ENCODE measurements at places on chromosomes 2 and 18.

DNA sequence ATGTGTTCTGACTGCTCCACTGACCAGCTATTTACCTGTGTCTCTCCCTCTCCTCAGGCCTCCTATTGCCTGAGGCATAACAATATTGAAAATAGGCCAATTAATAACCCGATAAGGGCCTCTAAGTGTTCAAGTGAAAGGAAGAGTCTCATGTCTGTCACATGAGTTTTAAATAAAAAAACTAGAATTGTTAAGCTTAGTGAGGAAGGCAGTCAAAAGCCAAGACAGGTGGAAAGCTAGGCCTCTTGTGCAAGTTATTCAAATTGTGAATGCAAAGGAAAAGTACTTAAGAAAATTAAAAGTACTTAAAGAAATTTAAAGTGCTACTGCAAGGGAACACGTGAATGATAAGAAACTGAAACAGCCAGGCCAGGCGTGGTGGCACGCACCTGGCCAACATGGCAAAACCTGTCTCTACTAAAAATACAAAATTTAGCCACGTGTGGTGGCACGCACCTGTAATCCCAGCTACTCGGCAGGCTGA lies 44.9 kb upstream of the TAF4B start:
- no peaks in the 10 kb centered on the region for H3K4me1 ChIP-seq
- no peak overlapping the region for H3K27ac ChIP-seq
- no peak for DNase-seq
- no peaks in the 10 kb centered on the region for H3K27me3 ChIP-seq
- H3K4me3 ChIP-seq: no peak overlapping the region
- no peaks in the 10 kb centered on the region for H3K36me3 ChIP-seq

GRCh38 chr18:35696307-35696706 lies 114.8 kb downstream of the GALNT1 start:
- no peaks in the 10 kb centered on the region for H3K27me3 ChIP-seq
- H3K27ac ChIP-seq: no peak overlapping the region
- no peak overlapping the region for H3K4me3 ChIP-seq
- no peaks in the 10 kb centered on the region for H3K36me3 ChIP-seq
- no peak for DNase-seq

- DNase-seq: no peak
- H3K27me3 ChIP-seq: no peaks in the 10 kb centered on the region
- no peak overlapping the region for H3K4me3 ChIP-seq
- H3K36me3 ChIP-seq: no peaks in the 10 kb centered on the region
Observed at GRCh38 chr2:100882645-100883613, 63.0 kb downstream of the NPAS2 start.

- no peak overlapping the region for H3K4me3 ChIP-seq
- H3K4me1 ChIP-seq: no peaks in the 10 kb centered on the region
- no peaks in the 10 kb centered on the region for H3K36me3 ChIP-seq
Observed at GRCh38 chr2:168135630-168136029, 111.8 kb downstream of the STK39 start.

DNA sequence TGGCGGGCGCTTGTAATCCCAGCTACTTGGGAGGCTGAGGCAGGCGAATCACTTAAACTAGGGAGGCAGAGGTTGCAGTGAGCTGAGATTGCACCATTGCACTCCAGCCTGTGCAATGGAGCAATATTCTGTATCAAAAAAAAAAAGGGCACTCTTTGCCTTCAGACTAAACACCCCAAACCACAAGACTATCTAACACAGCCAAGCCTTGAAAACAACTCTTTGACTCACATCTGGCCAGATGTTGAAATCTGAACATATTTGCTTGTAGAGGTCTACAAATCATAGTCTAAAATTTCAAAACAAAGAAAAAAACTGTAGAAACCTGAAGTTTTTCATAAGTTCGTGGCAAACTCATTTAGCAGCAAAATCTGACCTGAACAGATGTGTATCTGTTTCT lies 94.9 kb downstream of the FAM161A start:
- no peak overlapping the region for H3K27ac ChIP-seq
- no peak overlapping the region for H3K4me3 ChIP-seq
- H3K4me1 ChIP-seq: no peaks in the 10 kb centered on the region
- no peak for DNase-seq

DNA sequence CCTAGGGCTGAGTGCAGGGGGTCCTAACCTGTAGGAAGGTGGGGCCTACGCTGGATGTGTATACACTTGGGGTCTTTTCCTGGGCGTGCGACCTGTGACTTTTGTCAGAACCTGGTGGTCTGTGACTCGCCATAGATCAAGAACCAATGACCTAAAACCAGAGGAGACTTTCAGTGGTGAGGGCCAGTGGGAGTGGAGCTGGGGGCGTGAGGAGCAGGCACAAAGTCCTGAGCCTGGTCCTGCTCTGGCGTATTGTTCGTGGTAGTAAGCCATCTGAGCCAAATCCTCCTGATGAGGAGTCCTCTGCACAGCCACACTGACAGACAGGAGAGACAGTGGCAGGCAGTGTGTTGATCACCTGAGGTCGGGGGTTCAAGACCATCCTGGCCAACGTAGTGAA lies 8.9 kb downstream of the INPP4A start:
- H3K27me3 ChIP-seq: no peaks in the 10 kb centered on the region
- no peaks in the 10 kb centered on the region for H3K36me3 ChIP-seq
- 0 out of 2 replicates have a peak overlapping the region, but pooled peaks have one; percentile 19 for H3K27ac ChIP-seq
- DNase-seq: peak; percentile 39
- no peak overlapping the region for H3K4me3 ChIP-seq

GRCh38 chr18:3458378-3458777 lies 8.4 kb downstream of the TGIF1 start:
- 0 out of 2 replicates have a peak overlapping the region, but pooled peaks have one; percentile 9 for H3K27ac ChIP-seq
- peaks cover 11% of the 10 kb centered on the region for H3K4me1 ChIP-seq
- H3K36me3 ChIP-seq: peaks cover 47% of the 10 kb centered on the region

- peaks cover 34% of the 10 kb centered on the region for H3K36me3 ChIP-seq
- no peak overlapping the region for H3K4me3 ChIP-seq
- H3K4me1 ChIP-seq: no peaks in the 10 kb centered on the region
- DNase-seq: no peak
- H3K27me3 ChIP-seq: no peaks in the 10 kb centered on the region
- no peak overlapping the region for H3K27ac ChIP-seq
Observed at GRCh38 chr2:37146062-37146461, 10.7 kb downstream of the EIF2AK2 start.

GRCh38 chr18:70292628-70293027 lies 3.8 kb downstream of the SOCS6 start:
- no peaks in the 10 kb centered on the region for H3K36me3 ChIP-seq
- no peak for DNase-seq
- H3K4me3 ChIP-seq: no peak overlapping the region
- peaks cover 4% of the 10 kb centered on the region for H3K4me1 ChIP-seq
- no peak overlapping the region for H3K27ac ChIP-seq
- no peaks in the 10 kb centered on the region for H3K27me3 ChIP-seq

GRCh38 chr18:73766910-73767515 lies 380.6 kb downstream of the FBXO15 start:
- H3K4me3 ChIP-seq: no peak overlapping the region
- H3K4me1 ChIP-seq: no peaks in the 10 kb centered on the region
- no peaks in the 10 kb centered on the region for H3K27me3 ChIP-seq
- DNase-seq: no peak
- H3K36me3 ChIP-seq: no peaks in the 10 kb centered on the region
- H3K27ac ChIP-seq: no peak overlapping the region

DNA sequence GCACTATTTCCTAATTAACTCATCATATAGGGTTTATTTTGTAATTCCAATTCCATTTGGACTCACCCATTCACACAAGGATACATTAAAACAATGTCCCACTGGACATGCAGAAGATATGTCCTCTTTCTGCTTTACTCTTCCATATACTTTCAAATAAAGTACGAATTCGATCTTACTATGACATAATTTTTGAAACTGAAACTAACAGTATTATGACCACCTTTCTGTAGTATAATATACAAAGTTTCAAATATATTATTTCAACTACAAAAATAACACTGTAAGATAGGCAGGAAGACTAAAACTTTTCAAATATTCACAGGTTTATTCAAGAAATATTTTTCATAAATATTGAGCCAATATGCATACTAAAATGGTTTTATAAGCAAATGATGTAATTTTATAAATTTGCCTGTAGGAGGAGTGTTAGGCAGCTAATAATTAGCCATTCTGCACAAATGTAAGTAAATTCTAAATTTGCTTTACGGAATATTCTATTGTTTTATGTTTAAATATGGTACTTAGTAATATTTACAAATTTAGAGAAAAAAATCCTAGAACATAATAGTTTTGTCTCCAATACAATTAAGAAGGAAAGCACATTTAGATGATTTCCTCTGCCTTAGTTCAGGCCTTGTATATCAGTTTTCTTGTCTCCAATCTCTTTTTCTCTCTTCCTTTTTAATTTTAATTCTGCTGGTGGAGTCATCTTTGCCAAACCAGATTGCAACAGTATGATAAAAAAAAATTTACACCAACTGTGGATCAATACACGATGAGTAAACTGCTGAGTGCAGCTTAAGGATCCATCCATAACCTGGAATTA lies 85.9 kb downstream of the CERKL start:
- H3K4me1 ChIP-seq: no peaks in the 10 kb centered on the region
- H3K36me3 ChIP-seq: no peaks in the 10 kb centered on the region
- H3K27me3 ChIP-seq: no peaks in the 10 kb centered on the region
- DNase-seq: no peak
- no peak overlapping the region for H3K27ac ChIP-seq

- DNase-seq: no peak
- no peaks in the 10 kb centered on the region for H3K27me3 ChIP-seq
- H3K4me3 ChIP-seq: no peak overlapping the region
Observed at GRCh38 chr2:173134703-173135102, 59.1 kb downstream of the MAP3K20 start.

GRCh38 chr2:158142568-158143332 lies 41.1 kb downstream of the UPP2 start:
- H3K4me1 ChIP-seq: no peaks in the 10 kb centered on the region
- H3K36me3 ChIP-seq: no peaks in the 10 kb centered on the region
- no peak overlapping the region for H3K4me3 ChIP-seq
- H3K27ac ChIP-seq: no peak overlapping the region
- no peaks in the 10 kb centered on the region for H3K27me3 ChIP-seq

Data from H1 (cell line).